ENCODE measurements at places on chromosomes 5 and 9.

DNA sequence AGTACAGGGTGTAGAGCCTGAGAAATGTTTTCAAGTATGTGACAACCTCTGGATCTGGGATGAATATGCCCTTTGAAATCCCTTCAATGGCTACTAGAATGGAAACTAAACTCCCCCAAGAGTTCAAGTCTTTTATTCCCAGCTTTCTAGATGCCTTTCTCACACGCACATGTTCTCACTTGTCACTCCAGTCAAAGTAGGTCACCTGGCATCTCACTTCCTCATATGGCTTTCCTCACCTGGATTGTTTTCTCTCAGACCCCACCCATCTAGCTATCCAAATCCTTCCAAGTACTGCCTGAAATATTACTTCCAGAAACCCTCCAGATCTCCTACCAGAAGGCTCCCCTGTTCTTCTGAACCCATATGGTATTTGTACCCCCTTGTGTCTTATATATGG is 615.4 kb upstream of the KLF4 start:
- DNase-seq, result no peak

DNA sequence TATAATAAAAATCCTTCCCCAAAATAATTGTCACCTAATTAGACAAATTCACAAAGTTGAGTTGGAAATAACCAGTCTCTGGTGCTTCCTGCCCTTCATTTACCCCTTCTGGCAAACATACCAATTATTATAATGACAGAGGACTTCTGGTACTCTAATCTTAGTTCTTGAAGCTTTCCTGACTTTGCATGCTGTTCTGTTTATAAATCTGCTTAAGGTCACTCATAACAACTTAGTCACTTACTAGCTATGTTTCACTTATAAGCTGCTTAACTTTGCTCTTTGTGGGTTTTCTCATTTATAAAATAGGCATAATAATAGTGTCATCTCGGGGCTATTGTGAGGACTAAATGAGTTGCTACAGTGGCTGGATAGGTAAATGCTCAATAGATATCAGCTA is 446.5 kb downstream of the EFNA5 start:
- DNase-seq, result no peak

GRCh38 chr5:3343211-3343610 is 252.4 kb upstream of the IRX1 start:
- no peak for DNase-seq

- no peak for DNase-seq
These were observed 429.4 kb downstream of the PIK3R1 start for GRCh38 chr5:68644971-68645370.

- DNase-seq, result peak; percentile 37
These were observed 215.1 kb downstream of the SH3GL2 start for GRCh38 chr9:17793713-17794622.

DNA sequence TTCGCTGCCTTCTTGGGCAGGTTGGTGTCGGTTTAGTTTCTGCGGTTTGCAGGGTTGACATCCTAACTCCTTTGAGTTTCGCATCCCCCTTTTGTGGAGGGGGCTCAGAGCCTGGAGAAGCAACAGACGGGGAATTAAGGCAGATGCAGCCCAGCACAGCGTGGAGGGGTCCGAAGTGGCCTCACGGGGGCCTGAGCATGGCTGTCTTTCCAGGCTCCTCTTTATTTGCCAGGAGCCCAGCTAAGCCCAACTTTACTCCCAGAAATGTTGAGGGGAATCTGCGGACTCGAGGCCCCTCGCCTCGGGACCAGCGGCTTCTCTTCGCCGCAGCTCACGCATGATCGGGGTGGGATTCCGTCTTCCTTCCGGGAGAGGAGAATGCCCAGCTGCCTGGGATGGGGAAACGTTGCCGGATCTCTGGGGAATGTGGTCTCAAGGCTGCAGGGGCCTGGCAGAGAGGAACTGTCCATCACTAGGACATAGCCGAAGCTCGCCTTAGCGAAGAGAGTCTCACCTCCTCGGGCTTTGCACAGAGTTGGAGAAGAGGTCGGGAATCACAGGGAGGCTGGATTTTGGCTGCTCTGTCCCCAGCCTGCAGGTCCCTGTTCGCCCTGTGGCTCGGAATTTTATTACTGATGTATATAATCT is 1.3 kb downstream of the RAI14 start:
- peak; percentile 10 for DNase-seq

GRCh38 chr9:23622396-23622795 is 203.6 kb downstream of the ELAVL2 start:
- DNase-seq, result no peak

- no peak for DNase-seq
These were observed 665.1 kb downstream of the CDH18 start for GRCh38 chr5:19322716-19323485.

DNA sequence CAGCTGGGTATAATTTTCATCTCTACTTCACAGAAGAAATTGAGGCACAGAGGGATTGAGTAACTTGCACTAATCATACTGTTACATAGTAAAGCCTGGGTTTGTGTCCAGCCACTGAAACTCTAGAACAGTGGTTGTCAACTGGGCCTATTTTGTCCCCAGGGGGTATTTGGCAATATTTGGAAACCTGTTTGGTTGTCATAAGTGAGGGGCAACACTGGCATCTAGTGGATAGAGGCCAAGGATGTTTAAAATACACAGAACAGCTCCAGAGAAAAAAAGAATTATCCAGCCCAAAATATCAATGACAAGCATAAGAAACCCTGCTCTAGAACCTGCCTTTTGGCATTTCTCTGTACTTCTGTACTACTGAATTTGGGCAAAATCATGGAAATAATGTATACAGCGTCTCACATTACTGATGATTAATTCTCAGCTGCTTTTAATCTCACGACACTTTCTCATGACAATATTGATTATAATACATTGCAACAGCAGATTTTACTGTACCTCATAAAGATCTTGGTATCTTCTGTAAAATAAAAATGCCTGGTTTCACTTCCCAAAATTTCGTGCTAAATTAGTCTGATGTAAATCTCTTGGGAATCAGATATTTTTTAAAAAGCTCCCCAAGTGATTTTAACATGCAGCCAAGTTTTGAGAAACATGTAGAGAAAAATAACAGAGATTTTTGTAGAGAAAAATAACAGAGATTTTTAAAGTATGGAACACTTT is 112.7 kb downstream of the RORB start:
- DNase-seq, result no peak

GRCh38 chr5:9318031-9318430 is 227.8 kb downstream of the SEMA5A start:
- DNase-seq, result no peak

- no peak for DNase-seq
These were observed 131.6 kb downstream of the GABRB2 start for GRCh38 chr5:161414896-161415295.

DNA sequence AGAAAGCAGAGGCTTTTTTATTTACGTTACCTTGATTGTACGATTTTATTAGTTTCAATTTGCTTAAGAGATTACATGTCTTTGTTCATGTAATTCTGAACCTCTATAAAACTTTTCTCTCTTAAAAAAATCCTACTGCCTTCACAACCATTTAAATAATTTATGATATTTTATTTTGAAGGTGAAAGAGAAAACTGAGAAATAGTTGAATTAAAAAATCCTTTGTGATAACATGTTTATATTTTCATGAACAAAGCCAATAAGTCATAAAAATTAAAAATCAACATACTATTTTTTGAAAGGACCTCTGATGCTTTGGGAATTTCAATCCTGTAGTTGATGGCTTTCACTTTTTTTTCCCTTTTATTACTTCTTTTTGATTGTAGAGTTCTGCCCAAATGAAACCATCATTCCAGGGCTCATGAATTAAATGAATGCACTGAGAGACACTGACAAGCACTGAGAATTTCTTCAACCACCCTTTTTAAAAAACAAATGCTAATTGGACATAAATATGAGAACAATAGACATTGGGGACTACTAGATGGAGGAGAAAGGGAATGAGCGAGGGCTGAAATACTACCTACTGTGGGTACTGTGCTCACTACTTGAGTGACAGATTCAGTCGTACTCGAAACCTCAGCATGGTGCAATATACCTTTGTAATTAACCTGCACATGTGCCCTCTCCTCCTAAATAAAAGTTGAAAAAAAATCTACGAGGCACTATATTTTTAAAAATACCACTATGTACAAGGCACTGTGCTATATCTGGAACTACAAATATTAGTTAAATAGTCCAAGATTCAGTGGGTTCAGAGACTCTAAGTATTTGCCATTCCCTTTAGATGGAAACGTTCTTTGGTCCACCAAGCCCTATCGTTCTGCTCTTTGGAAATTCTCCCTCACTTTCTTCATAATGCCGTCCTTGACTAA is 5.9 kb downstream of the CDKN2A start:
- DNase-seq, result no peak

- no peak for DNase-seq
These were observed 84.7 kb downstream of the NR3C1 start for GRCh38 chr5:143318833-143319232.

DNA sequence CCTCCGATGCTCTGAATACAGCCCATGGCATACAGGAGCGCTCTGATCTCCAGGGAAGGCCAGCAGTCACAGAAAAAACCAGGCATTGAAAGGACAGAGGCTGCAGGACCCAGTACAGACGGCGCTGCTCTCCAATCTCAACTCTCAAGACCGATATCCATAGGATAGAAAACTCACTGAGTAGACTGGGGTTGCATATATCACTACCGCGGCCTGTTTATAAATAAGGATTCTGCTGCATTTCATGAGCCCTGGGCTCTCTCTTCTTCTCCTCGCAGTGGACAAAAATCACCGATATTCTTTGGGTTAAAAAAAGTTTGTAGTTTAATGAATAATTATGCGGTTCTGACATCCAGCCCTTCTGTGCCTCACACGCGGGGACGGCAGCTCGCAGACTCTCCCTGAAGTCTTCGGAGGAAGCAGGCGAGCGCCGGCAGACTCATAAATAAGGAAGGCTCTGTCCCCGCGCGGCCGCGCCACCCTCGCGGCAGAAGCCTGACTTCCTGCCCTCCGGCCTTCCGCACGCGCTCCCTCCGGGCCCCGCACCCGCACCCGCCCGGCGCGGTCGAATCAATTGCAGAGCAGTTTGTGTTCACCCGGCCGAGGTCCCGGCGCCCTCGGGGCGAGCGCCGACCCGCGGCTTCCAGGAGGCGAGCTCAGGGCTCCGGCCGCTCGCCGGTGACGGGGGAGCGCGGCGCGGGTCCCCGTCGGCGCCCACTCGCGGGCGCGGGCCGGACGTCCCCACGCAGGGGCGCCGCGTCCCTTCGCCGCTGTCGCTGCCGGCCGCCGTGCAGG is at the start of gene FAM78A:
Gene FAM78A (minus strand): TSS at position 417 of the 795 bp plus-strand sequence. CDS start 331 bp downstream, at position 86.
- peak; percentile 44 for DNase-seq

- no peak for DNase-seq
These were observed 211.3 kb upstream of the IRX4 start for GRCh38 chr5:2093859-2094615.

- DNase-seq, result no peak
These were observed 124.8 kb upstream of the LMX1B start for GRCh38 chr9:126488881-126489404.

DNA sequence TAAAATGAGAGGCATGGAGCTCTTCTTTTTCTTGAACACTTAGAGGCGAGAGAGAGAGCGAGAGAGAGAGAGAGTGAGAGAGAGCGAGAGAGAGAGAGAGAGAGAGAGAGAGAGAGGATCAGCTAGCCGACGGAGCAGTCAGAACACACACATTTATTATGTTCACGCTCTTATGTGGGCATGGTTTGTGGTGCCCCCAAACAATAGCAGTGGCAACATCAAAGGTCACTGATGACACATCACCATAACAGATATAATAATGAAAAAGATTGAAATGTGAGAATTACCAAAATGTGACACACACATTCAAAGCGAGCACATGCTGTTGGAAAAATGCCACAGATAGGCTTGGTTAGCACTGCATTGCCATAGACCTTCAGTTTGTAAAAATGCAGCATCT is 116.1 kb downstream of the KDM4C start:
- DNase-seq, result no peak

GRCh38 chr5:92860061-92860460 is 721.0 kb downstream of the NR2F1-AS1 start:
- DNase-seq, result no peak

DNA sequence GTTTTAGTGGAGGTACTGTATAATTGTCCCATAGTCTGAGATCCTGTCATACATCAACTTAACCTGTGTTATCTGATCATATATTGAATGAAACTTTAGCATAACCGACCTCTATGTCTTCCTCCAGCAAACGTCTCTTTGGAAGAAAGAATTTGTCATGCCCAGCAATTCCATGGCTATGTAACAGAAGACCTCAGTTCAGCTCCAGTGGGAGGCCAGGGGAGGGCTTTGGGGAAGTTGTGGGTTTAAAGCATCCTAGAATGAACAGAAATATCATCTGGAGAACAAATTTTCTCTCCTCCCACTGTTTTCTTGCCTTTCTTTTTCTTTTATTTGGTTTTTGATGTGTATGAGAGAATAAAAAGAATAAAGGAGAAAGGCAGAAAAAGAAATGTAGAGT is 164.5 kb downstream of the GAS1 start:
- no peak for DNase-seq

GRCh38 chr5:16459451-16459850 is 6.1 kb downstream of the ZNF622 start:
- no peak for DNase-seq

DNA sequence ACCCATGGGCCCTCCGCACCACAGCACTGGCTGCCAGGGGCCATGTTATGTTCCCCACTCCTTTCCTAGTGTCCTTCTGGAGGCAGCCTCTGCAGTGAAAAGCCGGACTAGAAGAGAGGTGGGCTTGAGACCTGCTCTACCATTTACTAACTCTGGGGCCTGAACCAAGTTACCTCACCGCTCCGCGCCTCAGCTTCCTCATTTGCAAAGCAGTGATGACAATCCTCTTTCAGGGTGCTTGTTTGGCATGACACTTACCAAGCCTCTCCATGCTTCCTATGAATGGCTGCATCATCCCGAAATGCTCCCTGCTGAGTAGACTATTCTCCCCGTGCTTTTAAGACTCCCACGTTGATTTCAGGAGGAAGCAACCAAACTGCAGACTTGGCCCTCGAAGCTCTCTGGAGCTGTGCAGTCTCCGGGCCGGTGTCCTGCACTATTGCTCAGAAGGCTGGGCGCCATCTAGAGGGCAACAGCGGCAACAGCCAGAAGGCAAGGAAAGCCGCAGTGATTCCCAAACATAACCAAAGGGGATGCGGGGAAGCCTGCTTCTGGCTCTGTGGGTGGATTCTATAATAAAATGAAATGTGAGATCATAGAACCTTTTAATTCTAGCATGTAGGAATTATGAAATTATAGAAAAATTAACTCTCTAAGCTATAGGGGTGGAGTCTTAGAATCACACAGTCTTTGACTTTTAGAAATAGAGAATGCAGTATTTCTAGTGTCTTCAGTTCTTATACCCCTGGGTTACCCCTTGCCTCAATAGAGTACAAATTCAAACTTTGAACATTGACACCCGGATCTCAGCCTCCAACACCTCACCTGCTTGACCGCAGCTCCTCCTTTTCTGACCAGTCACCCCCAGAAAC is 599.8 kb upstream of the BRINP1 start:
- DNase-seq, result peak; percentile 71

GRCh38 chr9:134891713-134892112 is 11.1 kb downstream of the FCN2 start:
- no peak for DNase-seq

- DNase-seq, result no peak
These were observed 286 bp upstream of the BSPRY start for GRCh38 chr9:113349066-113349444.

- DNase-seq, result no peak
These were observed 12.0 kb downstream of the REXO4 start for GRCh38 chr9:133405508-133406438.
